ENCODE measurements at places on chromosomes 5 and 9.

GRCh38 chr9:113579283-113580040 is 115.9 kb downstream of the RGS3 start:
- DNase-seq: no peak

DNA sequence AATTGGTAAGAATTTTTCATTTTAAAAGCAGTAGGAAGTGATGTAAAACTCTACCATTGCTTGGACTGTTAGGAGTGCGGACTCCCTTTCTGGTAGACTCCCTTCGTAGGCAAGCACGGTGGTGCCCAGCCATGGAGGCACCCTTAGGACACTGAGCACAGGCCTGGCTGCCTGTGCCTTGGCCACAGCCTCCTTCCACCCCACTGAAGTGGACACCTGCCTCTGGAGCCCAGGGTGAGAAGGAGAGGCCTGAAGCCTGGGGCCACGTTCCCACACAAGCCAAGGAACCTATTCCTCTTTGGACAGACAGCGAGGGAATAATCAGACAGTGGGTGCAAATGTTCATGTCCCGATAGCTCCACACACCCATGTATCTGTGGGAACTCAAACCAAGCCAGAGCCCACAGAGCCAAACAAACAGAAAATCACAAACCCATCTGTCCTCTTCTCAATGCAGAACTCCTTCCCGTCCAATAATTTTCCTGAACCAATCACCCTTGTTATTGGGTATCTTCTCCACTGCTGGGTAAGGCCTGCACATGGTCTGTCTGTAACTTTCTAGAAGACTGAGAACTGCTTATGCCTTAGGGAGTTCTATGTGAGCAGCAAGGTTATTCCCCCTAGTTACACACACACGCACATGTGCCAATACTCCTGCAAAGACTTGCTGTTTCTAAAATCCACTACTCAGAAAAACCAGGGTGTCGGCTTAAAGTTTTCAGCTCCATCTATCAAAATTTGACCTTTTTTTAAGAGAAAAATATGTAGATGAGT is 45.2 kb downstream of the UBE2QL1 start:
- DNase-seq: no peak

DNA sequence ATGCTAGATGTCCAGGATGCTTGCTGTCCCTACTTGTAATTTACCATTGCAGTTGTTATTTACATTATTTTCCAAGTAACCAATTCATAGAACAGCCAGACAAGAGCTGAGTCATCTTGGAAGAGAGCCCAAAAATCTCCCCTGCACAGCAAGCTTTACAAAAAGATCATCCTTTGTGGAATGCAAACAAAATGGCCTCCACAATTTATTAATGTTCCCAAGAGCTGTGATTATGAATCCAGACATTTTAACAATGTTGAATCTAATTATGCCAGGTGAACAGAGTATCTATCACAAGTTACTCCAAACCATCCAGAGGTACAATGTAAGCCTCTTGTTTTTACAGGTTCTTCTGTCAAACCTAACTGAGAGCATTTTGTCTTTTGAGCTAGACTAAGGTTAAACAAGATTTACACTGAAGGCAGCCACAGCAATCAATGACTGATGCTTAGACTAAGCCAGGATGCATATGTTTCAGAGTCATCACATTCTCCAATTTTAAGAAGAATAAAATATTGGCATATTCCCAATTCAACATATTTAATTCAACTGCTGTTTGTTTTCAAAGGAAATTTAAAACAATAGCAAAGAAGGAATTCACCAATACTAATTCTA is 95.3 kb upstream of the SLC12A2 start:
- DNase-seq: no peak

DNA sequence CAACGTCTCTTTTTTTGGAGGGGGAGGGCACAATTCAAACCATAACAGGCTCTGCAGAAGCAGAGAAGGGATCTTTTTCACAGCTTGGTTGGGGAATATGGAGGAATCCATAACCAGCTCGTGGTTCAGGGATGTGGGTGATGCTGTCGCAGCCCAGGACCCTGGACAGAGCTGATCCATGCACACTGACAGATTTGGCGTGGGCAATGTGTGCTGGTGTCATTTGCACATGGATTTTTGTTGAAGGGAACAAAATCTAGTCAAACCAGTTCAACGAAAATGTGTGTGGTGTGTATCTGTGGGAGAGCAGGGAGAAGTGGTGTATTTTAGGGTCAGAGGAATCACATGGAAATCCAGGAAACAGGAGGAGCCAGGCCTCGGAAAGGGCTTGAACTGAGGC is 4.2 kb downstream of the DOCK2 start:
- no peak for DNase-seq

- no peak for DNase-seq
Measured at GRCh38 chr9:85185486-85186217, 516.1 kb downstream of the NTRK2 start.

DNA sequence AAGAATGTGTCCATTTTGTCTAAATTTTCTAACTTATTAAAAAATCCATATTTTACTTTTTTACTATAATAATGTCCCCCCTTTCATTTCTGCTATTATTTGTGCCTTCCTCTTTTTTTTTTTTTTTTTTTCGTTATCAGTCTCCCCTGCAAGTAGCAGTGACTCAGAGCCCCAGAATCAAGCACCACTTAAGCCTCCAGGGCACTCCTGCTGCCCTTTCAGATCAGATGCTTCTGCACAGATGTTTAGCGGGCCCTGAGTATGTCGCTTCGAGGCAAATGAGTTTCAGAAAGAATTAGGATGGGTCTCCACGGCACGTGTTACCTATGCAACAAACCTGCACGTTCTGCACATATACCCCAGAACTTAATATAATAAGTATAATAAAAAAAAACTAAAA is 11.7 kb downstream of the MED7 start:
- DNase-seq: no peak

GRCh38 chr9:93460689-93461413 is 7.5 kb upstream of the FAM120AOS start:
- no peak for DNase-seq

DNA sequence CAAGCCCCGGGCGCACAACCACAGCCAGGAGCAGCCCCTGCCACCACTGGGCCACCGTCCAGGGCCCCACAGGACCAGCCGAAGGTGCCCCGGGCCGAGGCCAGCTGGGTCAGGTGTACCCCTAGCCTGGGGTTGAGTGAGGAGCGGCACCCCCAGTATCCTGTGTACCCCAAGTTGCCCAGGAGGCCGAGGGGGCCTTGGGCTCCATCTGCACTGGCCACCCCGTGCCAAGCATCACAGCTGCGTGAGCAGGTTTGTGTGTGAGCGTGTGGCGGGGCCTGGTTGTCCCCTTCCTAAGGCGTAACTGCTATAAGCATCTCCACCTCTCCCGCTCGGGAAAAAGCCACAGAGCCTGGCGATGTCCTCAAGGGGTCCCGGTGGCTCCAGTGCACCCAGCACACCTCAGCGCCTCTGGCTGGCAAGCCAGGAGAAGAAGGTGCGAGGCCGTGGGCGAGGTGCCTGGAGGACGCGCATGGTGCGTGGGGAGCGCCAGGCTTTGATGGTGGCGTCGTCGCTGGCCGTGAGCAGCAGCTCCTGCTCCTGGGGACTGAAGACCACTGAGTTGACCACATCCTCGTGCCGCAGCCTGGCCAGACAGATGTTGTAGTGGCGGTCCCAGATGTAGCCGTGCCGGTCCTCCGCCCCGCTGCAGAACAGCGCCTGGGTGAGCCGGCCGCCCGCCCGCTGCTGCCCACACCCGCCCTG is 3.9 kb downstream of the FBXW5 start:
- DNase-seq: no peak

GRCh38 chr9:95211028-95211427 is 106.5 kb downstream of the FANCC start:
- no peak for DNase-seq

GRCh38 chr9:69249337-69249736 is 75.3 kb downstream of the TJP2 start:
- DNase-seq: no peak

- DNase-seq: peak; percentile 74
Measured at GRCh38 chr9:91734371-91734981, 215.6 kb downstream of the ROR2 start.

DNA sequence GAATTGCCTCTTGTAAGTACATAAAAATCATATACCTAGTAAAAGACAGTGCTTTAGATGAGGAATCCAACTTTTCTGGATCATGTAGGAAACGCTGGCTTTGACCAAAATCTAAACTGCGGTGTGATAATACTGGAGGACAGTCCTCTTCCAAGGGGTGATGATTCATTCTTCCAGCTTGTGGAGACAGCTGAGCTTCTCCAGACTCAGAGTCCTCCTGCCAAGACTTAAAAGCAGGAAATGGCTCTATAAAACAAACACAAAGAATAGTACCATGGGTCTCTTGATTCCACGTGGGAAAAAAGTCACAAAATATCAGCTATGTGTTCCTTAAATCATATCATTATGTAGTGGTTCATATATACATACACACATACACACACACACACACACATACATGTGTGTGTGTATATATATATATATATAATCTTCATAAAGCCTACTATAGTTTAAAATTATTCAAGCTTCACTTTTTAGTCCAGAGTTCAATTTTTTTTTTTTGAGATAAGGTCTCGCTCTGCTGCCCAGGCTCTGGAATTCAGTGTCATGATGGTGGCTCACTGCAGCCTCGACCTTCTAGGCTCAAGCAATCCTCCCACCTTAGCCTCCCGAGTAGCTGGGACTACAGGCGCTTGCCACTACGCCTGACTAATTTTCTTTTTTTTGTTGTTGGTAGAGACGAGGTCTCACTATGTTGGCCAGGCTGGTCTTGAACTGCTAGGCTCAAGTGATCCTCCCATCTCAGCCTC is 65.0 kb downstream of the PKD2L2 start:
- no peak for DNase-seq

DNA sequence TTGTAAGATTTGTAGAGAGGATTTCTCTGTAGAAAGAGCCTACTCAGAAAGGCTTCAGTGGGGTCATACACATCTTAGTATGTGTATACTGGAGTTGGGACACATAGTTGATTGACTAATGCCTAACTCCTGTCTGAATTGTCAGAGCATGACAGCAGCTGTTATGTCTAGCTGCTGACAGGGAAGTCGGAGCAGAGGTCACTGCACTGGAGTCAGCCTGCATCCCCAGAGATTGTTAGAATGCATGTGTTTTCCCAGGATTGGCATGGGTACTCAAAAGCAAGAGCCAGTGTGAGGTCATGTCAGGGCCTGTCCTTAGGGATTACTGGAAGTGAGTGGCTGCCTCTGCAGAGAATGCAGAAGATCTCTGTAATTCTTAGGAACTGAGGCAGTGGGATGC is 82.7 kb downstream of the ITGA1 start:
- no peak for DNase-seq

GRCh38 chr5:160118349-160119141 is 705 bp downstream of the PWWP2A start:
- DNase-seq: peak; percentile 55

GRCh38 chr9:29211580-29212396 is 1638.5 kb upstream of the C9orf72 start:
- peak; percentile 20 for DNase-seq

GRCh38 chr9:124197177-124198095 is 60.3 kb upstream of the NEK6 start:
- no peak for DNase-seq

DNA sequence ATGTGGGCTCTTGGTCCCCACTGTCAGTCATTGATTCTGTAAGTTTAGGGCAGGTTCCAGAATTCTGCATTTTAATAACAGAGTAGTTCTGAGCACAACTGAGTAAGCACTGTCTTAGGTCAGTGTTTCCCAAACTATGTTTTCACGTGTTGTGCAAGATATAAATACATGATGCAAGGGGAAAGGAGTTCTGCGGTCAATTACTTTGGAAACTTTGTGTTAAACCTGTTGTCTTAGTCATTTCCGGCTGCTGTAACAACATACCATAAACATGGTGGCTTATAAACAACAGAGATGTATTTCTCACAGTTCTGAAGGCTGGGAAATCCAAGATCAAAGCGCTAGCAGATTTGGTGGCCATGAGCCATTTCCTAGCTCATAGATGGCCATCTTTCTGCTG is 69.8 kb downstream of the EQTN start:
- DNase-seq: no peak

- no peak for DNase-seq
Measured at GRCh38 chr9:131417264-131418142, 23.6 kb downstream of the PRRC2B start.

- no peak for DNase-seq
Measured at GRCh38 chr9:6927838-6928237, 170.1 kb downstream of the KDM4C start.

GRCh38 chr5:175795959-175796358 is 75.4 kb upstream of the CPLX2 start:
- no peak for DNase-seq

GRCh38 chr5:113614191-113614590 is 100.7 kb downstream of the YTHDC2 start:
- DNase-seq: no peak

GRCh38 chr9:123033864-123034601 is 566 bp downstream of the GPR21 start:
- DNase-seq: no peak

DNA sequence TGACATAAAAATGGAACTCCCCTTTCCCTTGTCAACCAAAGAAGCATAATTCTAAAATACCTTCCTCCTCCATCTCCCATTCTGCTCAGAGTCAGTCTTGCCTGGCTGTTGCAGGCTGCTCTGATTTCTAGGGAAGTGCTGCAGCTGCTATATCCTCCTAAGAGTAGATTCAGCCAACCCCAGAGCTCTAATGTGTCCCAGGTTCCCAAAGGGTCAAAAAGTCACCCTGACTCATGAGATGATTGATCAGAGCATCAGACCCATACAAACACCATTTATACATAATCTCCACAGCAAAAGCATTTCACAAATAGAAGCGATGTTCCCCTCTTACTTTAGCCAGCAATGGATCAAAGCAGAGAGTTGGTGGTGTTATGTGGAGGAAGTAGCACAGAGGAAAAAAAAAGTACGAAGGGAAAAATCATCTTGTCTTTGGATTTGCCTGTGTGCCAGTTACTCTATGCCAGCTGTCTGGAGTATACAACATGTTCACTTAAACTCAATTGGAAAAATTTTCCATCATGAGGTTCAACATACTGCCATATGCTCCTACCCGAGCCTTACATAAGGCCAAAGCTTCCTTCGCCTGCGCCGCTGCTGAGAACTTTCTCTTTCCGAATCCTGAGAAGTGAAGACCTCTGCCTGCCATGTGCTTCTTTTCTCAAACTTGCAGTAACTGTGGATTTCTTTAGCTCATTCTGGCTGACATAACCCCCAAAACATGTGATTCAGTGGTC is 258.0 kb downstream of the TLE4 start:
- no peak for DNase-seq

GRCh38 chr5:1314564-1314982 is 19.7 kb upstream of the TERT start:
- DNase-seq: no peak

GRCh38 chr5:2695200-2695891 is 56.1 kb downstream of the IRX2 start:
- no peak for DNase-seq

DNA sequence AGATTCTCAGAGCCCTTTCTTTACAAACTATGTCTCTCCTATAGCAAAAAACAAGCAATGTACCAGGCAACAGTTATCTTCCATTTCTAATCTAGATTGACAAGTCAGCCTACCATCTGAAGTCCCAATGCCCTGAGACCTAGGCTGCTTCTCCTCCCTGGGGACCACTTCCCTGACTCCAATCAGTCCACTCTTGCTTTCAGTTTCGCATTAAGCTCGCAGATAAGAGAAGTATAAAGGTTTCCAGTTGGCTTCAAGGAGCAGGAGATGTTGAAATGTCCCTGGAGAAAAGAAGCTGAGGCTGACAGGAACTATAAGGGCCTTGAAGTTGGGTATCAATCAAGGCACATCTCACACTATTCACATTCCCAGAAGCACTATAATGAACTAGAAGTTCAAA is 32.3 kb downstream of the ERP44 start:
- DNase-seq: no peak

GRCh38 chr9:73219985-73220626 is 68.4 kb downstream of the ANXA1 start:
- DNase-seq: no peak

- peak; percentile 8 for DNase-seq
Measured at GRCh38 chr9:122001491-122002201, 91.5 kb downstream of the TTLL11 start.

Measured in colonic mucosa (tissue), 4 donors.